D341Med (cell line): ENCODE measurements at places on chromosomes 11 and 22.

DNA sequence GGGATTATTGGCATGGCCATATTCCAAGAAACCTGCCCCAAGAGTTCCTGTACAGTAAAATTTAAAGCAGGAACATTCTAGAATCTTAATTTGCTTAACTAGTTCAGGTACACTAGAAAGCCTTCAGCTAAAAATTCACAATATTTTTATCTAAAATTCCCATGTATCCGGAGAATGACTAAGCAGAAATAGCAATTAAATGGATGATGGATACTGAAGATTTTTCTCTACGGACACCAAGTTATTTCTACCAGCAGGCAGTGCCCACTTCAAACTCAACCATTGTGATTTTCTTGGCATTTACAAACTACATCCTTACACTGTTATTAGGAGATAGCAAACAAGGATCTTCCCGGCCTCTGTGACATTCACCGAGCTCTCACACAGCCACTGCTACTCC is 2.9 kb downstream of the PATE3 start:
- DNase-seq = no peak

DNA sequence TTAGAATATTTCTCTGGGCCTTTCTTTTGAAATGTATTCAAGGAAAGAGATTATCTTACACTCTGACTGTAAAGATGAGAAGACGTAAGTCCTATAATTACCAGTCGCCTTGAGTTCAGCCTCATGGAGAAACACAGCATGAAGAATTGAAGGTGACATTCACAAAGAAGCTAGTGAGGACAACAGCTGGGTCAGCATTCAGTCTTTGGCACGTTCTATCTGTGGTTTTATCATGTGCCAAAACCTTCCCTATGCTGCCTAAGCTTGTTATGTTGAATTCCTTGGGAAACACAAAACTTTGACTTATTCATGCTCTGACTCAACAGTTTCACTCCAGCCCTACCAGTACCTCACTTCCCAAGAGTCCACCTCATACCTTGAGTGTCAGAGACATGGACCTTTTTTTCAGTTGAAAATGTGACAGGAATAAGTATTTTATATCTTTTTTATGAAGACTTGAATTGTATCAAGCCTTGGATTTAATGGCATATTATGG is 198.8 kb upstream of the KIRREL3 start:
- DNase-seq = no peak

GRCh38 chr11:7494086-7494745 is 8.9 kb downstream of the OLFML1 start:
- DNase-seq = no peak

DNA sequence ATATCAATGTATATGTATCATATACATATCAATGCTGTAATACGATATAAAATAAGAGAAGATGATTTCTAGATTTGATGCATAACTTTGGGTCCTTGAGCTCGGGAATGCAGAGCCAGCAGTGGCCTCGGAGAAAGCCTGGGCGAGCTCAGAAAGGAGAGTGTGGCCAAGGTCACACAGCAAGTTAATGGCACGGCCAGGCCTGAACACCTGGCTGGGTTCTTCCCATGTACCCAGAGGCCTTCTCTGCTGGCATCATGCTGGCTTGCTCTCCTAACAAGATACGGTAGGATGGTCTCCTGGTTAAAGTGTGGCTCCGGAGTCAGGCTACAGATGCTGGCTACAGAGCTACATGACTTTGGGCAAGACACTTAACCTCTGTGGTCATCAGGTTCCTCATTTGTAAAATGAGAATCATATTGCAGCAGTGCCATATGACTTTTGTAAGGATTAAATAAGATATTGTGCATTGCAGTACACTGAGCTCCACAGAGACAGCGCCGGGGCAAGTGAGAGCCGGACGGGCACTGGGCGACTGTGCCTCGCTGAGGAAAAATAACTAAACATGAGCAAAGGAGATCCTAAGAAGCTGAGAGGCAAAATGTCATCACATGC is 29.9 kb downstream of the TPST2 start:
- no peak for DNase-seq

DNA sequence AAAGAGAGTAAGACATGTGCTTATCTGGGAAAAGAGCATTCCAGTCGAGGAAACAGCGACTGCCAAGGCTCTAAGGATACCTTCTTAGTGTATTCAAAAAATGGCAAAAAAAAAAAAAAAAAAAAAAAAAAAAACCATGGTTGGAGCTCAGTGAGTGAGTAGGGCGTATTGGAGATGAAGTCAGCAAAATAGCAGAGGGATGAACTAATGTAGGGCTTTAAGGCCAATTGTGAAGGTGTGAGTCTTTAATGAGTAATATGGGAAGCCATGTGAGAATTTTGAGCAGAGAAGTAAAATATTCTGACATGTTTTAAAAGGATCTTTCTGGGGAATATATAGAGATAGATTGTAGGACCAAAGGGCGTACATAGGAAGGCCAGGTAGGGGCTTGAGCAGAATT is 498.6 kb upstream of the ISX start:
- DNase-seq = no peak

- DNase-seq = peak; percentile 28
Observed at GRCh38 chr11:125090816-125091215, 20.6 kb downstream of the TMEM218 start.

- DNase-seq = no peak
Observed at GRCh38 chr11:2477936-2478335, 33.1 kb downstream of the KCNQ1 start.

GRCh38 chr11:45021001-45021400 is 70.3 kb upstream of the TP53I11 start:
- DNase-seq = no peak
